ENCODE measurements at places on chromosomes 4 and X.

DNA sequence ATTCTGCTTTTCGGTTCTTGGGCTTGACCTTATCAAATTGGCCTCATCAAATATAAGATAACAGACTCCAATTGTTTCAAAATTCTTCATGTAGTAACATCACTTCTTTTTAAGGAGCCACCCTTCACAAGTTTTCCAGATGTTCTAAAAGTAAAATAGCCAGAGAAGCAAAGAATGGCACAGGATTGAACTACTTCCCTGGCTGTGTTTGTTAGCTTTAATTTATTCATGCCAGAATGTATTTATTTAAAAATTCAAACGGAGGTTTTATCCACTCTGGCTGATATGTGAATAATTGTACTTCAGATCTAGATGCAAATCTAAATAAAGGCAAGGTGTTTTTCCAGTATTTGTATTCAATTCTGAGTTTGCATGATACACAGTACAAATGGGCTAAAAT is 581.3 kb upstream of the TENM3 start:
- DNase-seq, result no peak

DNA sequence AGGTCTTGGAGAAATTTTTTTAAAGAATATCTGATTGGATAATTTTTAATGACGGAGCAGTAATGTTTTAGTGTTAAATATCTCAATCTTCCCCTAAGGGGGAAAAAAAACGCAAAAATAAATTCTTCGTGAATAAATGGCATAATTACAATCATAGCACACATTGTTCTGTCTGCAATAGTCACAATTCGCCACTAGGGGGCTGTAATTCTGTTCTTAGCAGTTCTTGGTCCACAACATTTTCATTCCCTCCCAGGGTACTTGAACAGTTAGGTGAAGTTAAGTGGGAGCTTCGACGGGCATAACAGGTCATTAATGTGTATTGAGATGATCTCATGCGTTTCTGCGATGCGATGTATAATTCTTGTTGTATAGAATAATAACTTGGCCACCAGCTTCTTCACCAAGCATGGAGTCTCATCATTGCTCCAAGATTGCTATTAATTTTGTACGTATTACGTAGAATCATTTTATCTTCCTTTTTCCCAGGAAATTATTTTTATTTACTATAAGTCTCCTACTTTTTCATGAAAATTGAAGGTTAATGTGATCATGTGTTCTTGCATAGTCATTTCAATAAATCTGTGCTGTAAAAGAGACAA is 27.2 kb downstream of the HTR2C start:
- no peak for DNase-seq

- DNase-seq, result no peak
Measured at GRCh38 chr4:47510506-47511143, 25.6 kb downstream of the ATP10D start.

GRCh38 chr4:30838331-30838730 is 118.2 kb downstream of the PCDH7 start:
- DNase-seq, result no peak

DNA sequence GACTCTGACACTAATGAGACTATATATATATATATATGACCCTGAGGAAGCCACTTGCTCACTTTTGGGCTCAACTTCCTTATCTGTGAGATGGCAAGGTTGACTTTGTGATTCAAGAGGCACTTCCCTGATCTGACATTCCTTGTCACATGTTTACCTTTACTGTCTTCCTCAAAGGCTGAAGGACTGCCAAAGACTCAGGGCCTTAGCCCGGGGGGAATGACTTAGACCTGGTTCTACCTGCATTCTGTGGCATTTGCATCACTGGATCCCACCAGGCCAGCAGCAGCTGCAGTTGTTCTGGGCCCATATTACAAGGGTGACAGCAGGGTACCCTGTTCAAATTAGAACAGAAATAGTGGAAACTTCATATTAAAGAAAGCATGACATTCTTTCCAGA is 3.1 kb upstream of the HS6ST2 start:
- no peak for DNase-seq

DNA sequence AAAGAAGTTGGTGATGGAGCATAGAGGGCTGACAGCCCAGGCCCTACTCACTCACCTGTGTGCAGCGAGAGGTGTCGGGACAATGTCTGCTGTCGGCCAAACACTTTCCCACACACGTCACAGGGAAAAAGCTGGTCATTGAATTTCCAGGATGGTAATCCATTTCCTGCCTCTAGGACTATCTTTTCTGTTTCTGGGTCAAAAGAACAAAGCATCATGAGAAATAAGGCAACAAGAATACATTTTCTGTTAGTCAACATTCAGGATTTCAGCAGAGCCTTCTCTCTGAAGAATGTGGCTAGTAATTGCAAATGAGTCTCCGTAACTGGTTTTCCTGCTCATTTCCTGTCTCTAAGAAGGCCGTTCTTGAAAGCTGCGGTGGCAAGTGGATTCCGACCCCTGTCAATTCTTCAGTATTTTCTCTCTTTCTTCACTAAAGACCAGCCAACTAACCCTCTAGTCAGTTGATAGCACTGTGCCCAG is 99.4 kb downstream of the C4orf51 start:
- no peak for DNase-seq

DNA sequence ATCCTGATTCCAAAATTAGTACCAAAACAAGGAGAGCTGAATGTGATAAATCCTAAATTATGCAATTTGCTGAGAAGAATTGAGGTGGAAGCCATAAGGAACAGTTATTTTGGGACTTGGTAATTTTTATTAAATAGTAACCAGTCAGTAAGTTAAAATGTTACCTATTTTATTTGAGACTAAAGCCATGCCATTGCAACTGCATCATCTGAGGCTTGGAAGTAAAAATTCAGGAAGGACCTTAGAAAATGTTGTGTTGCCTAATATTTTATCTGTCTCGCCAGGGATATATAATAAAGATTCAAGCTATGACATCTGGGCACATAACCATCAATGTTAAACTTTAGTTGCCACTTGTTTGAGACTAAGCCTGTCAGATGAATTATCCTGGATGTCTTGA is 341.3 kb upstream of the MAGEB16 start:
- DNase-seq, result no peak

DNA sequence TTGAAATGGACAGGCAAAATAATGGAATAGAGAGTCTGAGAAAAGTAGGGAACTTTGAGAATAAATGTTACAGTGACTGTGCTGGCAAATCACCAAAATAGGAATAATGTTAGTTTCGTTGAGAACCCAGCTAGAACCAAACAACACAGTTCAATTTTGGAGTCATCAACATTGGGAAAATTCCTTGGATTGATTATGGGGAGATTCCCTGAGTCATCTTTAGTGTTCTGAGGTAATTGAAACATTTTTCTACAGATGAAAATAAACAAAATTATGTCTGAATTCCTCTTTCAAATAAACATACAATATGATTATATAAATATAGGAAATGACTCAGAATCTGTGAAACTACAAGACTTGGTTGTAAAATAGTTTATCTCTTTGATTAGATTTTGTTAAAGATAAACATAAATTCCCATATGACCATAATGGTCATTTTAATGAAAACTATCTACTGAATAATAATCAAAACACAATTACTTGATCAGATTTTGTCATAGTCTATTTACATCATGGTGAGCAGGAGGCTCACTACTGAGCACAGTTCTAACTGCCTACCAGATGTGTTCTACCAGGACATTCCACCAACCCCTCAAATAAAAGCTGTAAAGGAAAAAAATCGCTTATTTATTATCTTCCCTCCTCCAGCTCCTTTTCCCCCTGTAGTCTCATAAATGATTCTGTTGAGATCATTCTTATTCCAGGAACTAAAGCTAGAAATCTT is 51.4 kb upstream of the GABRA2 start:
- DNase-seq, result no peak

DNA sequence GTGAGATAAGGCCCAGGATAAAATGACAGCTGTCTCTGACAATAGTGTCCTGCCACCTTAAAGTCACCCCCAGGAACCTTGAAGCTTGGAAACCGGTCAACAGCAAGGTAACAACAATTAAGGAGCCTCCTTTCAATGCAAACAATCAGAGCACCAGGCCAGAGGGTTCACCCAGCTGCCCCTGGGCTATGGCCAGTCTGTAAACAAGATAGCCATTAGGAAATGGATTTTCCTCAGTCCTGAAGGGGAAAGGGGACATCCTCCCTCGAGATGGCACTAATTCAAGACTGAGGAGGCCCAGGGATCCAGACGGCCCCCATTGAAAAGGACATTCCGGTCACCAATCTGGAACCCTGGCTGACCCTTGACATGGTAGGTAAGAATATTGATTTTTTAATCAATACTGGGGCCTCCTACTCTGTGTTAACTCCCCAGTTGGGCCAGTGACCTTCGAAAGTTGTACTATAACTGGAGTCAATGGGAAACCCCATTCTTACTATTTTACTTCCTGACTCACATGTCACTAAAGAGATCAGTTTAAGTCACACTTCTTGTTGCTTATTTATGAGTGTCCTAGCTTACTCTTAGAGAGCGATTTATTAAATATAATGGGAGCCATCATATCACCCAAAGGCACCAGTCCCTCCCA is 61.7 kb upstream of the CT45A1 start:
- no peak for DNase-seq

DNA sequence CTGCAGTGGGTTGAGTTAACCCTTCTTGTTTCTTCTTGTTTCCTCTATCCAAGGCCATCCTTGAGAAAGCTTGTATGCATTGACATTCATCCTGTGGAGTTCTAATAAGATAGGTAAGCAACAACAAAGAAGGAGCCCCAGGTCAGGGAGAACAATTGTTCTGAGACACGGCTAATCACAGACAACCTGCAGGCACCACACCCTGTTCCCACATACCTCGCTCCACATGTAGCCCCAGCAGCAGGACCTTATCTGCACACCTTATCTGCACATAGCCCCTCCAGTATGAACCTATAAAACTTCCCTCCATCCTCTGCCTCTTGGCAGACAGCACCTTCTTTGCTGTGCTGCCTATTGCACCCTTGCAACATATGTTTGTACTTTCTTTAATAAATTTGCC is 129.1 kb downstream of the MSL3 start:
- DNase-seq, result no peak

- DNase-seq, result no peak
Measured at GRCh38 chr4:125313989-125314667, 627 bp upstream of the FAT4 start.

DNA sequence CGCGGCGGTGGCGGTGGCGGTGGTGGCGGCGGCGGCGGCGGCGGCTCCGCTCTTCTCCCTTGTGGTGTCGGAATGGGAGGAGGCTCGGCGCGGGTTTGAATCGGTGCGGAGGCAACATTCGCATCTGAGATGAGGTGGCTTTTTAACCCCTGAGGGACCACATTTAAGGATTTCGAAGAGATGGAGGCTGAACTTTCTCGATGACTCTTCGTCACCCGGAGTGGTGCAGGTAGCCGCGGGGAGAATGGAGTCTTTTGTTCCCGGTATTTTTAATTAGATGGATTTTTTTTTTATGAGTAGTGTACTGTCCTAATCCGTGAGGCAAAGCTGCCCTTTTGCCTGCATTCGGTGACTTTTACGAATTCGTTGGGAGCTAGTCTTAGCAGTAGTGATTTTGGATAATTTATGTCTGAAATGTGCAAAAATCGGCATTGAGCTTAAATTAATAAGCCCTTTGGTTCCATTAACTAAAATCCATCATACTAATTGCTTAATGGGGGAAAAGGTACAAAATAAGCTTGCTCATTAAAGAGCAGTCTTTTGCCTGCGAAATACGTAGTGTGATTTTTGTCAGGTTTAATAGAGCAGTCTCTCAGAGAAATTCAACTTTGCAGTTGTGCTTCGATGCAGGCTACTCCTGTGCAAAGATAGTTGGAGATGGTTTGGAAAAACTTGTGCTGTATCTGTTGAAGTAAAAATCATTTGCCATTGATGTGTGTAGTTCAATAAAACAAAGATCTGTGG is 206.2 kb downstream of the TENM3 start:
- peak; percentile 57 for DNase-seq

GRCh38 chr4:112508356-112508755 is 7.6 kb downstream of the NEUROG2 start:
- no peak for DNase-seq

DNA sequence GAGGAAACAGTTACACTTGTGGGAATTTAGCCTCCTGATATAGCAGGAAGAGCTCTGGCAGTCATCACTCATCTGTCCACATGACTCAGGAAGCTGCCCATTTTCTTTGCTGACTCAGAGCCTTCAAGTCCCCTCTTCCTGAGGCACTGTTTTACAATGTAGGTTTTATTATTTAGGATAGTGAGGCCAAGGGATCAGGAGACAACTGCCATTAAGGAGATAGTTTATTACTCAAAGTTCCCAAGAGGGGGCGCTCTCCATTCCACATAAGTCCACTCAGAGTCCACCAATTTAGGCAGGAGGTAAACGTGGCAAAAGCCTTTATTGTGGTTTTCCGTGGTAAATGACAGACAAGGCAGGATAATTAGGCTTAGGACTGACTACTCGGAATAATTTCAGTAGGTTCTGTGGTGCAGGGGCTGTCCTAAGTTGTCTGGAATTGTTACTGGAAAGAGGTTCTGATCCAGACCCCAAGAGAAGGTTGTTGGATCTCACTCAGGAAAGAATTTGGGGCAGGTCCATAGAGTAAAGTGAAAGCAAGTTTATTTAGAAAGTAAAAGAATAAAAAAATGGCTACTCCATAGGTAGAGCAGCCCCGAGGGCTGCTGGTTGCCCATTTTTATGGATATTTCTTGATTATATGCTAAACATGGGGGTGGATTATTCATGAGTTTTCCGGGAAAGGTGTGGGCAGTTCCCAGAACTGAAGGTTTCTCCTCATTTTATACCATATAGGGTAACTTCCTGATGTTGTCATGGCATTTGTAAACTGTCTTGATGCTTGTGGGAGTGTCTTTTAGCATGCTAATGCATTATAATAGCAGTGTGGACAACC is 96.0 kb upstream of the RAB40AL start:
- DNase-seq, result no peak

- DNase-seq, result no peak
Measured at GRCh38 chrX:79364306-79364705, 2.8 kb downstream of the ITM2A start.

DNA sequence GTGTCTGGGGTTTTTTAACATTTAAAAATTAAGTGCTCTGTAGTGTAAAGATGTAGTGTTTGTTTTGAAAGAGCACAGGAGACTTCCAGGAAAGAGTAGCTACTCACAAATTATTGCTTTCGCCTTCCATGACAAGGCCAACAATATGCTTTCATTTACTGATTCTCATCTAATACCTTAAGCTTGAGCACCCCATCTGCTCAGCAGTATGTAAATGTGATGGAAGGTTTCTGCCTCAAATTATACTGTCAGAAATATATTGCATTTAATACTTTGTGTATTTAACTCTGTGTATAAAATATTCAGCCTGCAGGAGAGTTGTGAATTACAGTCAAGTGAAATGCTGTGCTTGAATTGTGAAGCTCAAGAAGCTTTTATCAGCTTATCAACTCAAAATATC is 296.3 kb upstream of the ATOH1 start:
- no peak for DNase-seq

DNA sequence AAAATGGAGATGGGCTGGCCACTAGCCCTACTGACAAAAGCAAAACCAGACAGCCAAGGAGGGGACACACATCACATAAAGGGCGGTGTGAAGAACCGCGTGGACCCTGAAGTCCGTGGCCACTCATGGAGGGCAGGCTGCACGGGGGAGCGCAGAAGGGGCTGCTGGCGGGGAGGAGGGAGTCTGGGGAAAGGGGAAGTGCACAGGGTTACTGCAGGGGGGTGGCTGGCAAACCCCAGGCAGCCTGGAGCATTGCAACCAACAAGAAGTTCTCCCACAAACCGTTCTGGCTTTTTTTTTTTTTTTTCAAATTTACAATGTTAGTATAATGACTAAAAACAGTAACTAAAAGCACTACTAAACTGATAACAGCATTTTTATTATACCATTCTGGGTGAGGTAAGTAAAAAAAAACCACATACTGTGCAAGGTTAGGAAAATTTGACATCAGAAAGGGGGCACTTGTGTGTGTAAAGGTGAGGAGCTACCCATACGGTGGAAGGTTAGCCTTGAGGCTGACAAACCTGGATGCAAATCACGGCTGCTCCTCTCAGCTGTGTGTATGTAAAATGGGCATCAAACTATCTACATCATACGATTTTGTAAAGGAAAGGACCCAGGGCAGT is 87.1 kb downstream of the TSPAN5 start:
- DNase-seq, result no peak
